ENCODE measurements at places on chromosomes 7 and 10.

- no peak for DNase-seq
Measured at GRCh38 chr10:11144626-11145494, 127.2 kb downstream of the CELF2 start.

- peak; percentile 19 for DNase-seq
Measured at GRCh38 chr10:31926765-31927564, 1.7 kb downstream of the ARHGAP12 start.

GRCh38 chr7:66189695-66190503, 15.2 kb upstream of the TPST1 start:
- no peak for DNase-seq

GRCh38 chr10:12795315-12796110, 206.0 kb downstream of the CCDC3 start:
- DNase-seq: no peak

GRCh38 chr10:7340179-7340874, 70.5 kb downstream of the SFMBT2 start:
- DNase-seq: no peak

- DNase-seq: peak; percentile 9
Measured at GRCh38 chr7:150753826-150754603, 16.8 kb downstream of the GIMAP5 start.

DNA sequence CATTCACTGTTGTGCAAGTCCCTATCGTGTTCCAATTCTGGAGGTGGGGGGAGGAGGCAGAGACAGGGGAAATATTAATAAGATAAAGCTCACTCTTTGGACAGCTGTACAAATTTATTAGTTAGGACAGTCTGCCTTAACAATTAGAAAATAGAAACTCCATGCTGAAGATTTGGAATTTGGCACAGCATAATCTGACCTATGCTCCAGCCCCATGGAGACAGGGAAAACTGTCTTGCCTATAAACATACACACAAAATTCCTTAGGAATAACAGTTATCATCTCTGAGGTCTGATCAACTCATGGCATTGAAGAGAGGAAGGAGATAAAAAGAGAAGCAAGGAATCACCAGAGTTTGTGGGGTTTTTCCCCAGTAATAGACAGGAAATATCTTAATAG, 335.4 kb upstream of the MEOX2 start:
- no peak for DNase-seq

DNA sequence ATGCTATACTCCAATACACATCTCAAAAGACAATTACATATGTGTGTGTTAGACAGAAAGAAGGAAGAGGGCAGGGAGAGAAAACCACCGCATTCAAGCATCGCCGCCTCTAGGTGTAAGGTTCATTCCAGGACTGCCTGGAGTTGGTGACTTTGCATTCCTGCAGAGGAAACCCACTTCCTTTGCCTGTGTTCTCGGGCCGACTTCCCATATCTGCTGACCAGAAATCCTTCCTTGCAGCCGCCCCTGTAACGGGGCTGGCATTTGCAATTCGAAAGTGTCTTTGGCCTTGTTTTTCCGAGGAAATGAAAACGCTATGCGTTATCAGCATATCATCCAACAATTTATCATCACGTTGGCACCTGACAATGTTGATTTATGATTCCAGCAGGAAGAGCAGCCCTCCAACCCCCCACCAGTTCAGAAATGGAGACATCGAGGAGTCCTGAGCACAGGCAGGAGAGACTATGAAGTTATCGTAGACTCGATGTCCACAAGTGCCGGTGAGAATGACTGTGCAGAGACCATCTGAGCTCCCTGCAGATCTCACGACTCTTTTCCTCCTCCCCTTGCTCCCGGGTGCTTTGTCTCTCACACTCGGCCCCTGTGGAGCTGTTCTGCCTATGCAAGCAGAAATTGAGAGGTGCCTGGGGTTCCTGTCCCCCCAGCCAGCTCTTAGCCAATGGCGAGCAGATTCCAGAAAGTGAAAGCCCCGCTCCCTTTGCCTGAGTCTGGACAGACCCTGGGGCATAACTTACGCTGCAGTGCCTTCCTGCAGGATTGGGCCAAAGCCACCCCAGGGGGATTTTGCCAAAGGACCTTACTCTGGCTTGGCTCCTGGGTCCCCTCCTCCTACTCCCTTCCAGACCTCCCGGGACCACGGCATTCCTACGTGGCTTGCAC, 68.9 kb upstream of the FOXK1 start:
- peak; percentile 59 for DNase-seq

DNA sequence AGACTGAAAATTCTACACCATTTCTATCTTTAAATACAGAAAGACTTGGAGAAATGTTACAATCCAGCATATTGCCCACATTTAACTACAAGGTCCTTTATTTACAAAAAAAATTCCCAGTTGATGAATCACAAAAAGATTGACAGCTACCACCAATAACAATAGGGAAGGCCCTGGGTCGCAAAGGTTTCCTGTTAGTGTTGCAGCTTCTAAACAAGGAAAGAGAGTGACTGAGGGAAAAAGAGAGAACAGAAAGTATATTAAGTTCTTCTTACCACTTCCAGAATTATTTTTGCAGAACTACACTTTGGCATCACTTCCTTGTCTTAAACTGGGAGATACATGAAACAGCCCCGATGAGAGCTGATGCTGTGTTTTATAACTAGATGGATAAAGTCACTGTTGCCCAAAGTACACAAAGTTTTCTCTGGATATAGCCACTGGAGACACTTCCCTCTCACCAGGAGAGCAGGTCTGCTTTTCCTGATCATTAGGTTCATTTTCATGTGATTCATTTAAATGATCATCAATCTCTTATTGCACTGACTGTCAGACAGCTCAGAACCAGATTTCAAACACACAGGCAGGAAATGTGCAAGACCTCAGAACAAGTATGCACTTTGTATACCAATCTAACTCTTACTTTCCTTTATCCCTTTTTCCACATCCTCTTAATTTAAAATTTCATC, 57.0 kb downstream of the SHTN1 start:
- peak; percentile 35 for DNase-seq

GRCh38 chr10:110304394-110304779, 333 bp downstream of the SMNDC1 start:
- DNase-seq: no peak

- DNase-seq: peak; percentile 12
Measured at GRCh38 chr10:64648915-64649314, 1127.7 kb downstream of the REEP3 start.

GRCh38 chr7:121521711-121522400, 125.7 kb upstream of the FAM3C start:
- DNase-seq: no peak

- DNase-seq: no peak
Measured at GRCh38 chr7:3180604-3181003, 120.4 kb upstream of the SDK1 start.

- DNase-seq: peak; percentile 61
Measured at GRCh38 chr10:101223274-101224059, 5.8 kb downstream of the LBX1 start.

Measured in ELF-1 (cell line).